ENCODE measurements at places on chromosomes 5 and 9. TPM values are rescaled to one million over a fixed set of nuclear protein-coding genes. Genes with fewer than 3 reads are reported as not detected.

DNA sequence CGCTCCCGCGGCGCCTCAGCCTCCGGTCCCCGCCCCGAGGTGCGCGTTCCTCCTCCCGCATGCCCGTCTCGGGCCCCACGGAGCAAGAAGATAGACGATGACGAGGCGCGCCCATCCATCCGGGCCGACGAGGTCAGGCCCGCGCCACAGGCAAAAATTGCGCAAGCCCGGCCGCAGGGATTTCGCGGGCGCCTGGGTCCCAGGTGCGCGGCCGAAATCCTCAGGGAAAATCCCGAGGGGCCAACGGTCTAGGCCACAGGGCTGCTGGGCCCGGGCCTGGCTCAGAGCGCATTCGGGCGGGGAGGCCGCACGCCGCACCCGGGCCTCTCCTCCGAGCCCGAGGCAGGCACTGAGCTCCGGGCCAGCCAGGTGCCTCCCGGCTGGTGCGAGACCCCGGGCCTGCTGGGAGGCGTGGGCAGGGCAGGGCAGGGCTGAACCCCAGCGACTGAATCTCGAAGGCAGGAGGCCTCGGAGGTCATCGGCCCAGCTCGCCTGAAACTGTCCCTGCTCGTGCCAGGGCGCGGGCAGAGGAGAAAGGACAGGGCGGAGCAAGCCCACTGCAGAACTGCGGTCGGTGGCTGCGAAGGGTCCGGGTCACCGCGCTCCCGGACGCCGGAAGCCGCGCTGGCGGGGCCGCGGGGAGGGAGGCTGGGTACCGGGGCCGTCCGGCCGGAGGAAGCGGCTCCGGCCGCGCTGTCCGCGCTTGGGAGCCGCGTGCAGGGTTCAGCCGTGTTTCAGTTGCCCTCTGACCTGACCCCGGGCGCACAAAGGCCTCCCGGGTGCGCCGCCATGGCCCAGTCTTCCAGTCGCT lies 66.8 kb downstream of the FOXD1 start:
- DNase-seq, result no peak
- H3K4me3 ChIP-seq, result no peak overlapping the region
- no peaks in the 10 kb centered on the region for H3K36me3 ChIP-seq
- peaks cover 60% of the 10 kb centered on the region for H3K27me3 ChIP-seq
- no peak overlapping the region for H3K27ac ChIP-seq

- no peak for DNase-seq
- H3K27me3 ChIP-seq, result no peaks in the 10 kb centered on the region
- H3K27ac ChIP-seq, result no peak overlapping the region
- no peak overlapping the region for H3K4me3 ChIP-seq
- no peaks in the 10 kb centered on the region for H3K4me1 ChIP-seq
- H3K36me3 ChIP-seq, result no peaks in the 10 kb centered on the region
These were observed 153.8 kb downstream of the DROSHA start for GRCh38 chr5:31378136-31378535.

FOXD4L6 gene
- total RNA-seq, result 0.13 TPM

GRCh38 chr9:36802201-36802920 lies 229.7 kb downstream of the MELK start:
- no peak for DNase-seq
- peaks cover 2% of the 10 kb centered on the region for H3K4me1 ChIP-seq
- H3K27ac ChIP-seq, result no peak overlapping the region
- peaks cover 20% of the 10 kb centered on the region for H3K27me3 ChIP-seq
- H3K36me3 ChIP-seq, result no peaks in the 10 kb centered on the region

GRM6 gene
- not detected for total RNA-seq

TAF11L13 gene
- total RNA-seq, result not detected

ZCCHC7 gene
- total RNA-seq, result 20.3 TPM

- no peaks in the 10 kb centered on the region for H3K36me3 ChIP-seq
- DNase-seq, result peak; percentile 60
- H3K4me1 ChIP-seq, result peaks cover 4% of the 10 kb centered on the region
- no peaks in the 10 kb centered on the region for H3K27me3 ChIP-seq
- no peak overlapping the region for H3K27ac ChIP-seq
- no peak overlapping the region for H3K4me3 ChIP-seq
These were observed 368.7 kb upstream of the ZNF608 start for GRCh38 chr5:125115195-125115525.

DNA sequence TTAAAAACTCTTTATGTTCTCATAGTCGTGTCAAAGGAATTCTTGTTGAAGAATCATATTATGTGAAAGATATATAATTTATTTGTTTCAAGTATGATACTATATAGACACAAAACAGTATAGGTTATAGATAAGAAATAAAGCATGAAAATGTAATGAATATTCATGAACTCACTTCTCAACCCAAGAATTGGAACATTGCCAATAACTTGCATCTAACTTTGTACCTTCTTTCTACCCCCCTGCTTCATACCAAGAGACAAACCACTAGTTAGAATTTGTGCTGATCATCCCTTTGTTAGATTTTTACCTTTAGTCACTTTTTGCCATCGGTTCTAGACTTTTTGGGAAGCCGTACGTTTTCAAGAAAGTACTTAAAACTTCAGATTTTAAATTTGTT lies 32.6 kb downstream of the HSD17B4 start:
- H3K36me3 ChIP-seq, result peaks cover 3% of the 10 kb centered on the region
- no peak overlapping the region for H3K4me3 ChIP-seq
- H3K27ac ChIP-seq, result no peak overlapping the region
- no peaks in the 10 kb centered on the region for H3K4me1 ChIP-seq
- no peak for DNase-seq
- H3K27me3 ChIP-seq, result no peaks in the 10 kb centered on the region

PGM5 gene
- 61.0 TPM for total RNA-seq

GRCh38 chr5:132627470-132627869 lies 30.5 kb upstream of the IL13 start:
- no peak overlapping the region for H3K4me3 ChIP-seq
- DNase-seq, result no peak
- H3K27me3 ChIP-seq, result no peaks in the 10 kb centered on the region
- H3K4me1 ChIP-seq, result no peaks in the 10 kb centered on the region

DNA sequence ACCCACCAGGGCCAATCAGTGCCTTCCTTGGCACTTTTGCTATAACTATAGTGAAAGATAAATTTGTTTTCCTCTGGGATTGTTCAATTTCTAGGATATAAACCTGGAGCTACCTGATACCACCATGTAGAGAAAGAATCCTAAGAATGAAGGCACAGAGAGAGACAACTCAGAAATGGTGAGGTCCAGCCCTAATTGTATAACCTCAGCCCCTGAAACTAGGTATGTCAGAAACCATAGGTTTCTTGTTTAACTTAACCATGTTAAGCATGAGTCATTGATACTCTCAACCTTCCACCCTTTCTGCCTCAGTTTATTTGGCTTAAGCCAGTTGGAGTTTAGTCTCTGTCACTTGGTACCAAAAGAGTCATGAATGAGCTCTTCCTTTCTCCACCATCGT lies 4.6 kb upstream of the SPZ1 start:
- DNase-seq, result no peak
- no peak overlapping the region for H3K27ac ChIP-seq
- no peaks in the 10 kb centered on the region for H3K36me3 ChIP-seq

MLANA gene
- total RNA-seq, result not detected

HTR1A gene
- total RNA-seq, result not detected

OR1Q1 gene
- not detected for total RNA-seq

DNA sequence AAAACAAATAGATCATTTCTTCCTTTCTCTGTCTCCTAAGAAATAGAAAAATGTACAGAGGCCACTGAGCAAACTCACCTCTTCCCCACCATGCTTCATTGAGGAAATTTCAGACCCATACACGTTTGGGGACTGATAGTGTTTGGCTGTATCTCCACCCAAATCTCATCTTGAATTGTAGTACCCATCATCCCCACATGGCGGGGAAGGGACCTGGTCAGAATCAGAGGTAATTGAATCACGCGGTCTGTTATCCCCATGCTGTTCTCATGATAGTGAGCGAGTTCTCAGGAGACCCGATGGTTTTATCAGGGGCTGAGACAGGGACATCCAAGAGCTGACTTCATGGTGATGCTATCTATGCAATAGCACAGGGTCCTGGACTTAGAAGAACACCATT lies 1655.8 kb downstream of the MAT2B start:
- no peaks in the 10 kb centered on the region for H3K4me1 ChIP-seq
- no peak overlapping the region for H3K27ac ChIP-seq
- no peak for DNase-seq
- H3K4me3 ChIP-seq, result no peak overlapping the region
- H3K27me3 ChIP-seq, result no peaks in the 10 kb centered on the region

GRCh38 chr9:85703398-85703797 lies 38.4 kb downstream of the AGTPBP1 start:
- H3K4me1 ChIP-seq, result no peaks in the 10 kb centered on the region
- H3K27me3 ChIP-seq, result no peaks in the 10 kb centered on the region
- no peaks in the 10 kb centered on the region for H3K36me3 ChIP-seq
- no peak overlapping the region for H3K4me3 ChIP-seq
- no peak overlapping the region for H3K27ac ChIP-seq
- DNase-seq, result no peak

GRCh38 chr5:78835176-78835575 lies 149.9 kb downstream of the ARSB start:
- H3K27ac ChIP-seq, result no peak overlapping the region
- no peak overlapping the region for H3K4me3 ChIP-seq
- H3K27me3 ChIP-seq, result no peaks in the 10 kb centered on the region
- peaks cover 9% of the 10 kb centered on the region for H3K36me3 ChIP-seq
- DNase-seq, result no peak

GRCh38 chr5:36728697-36729543 lies 122.5 kb downstream of the SLC1A3 start:
- DNase-seq, result peak; percentile 86
- H3K4me1 ChIP-seq, result peaks cover 11% of the 10 kb centered on the region
- H3K4me3 ChIP-seq, result no peak overlapping the region

GRCh38 chr5:89241186-89241585 lies 358.2 kb upstream of the MEF2C start:
- H3K27me3 ChIP-seq, result no peaks in the 10 kb centered on the region
- no peaks in the 10 kb centered on the region for H3K4me1 ChIP-seq
- no peaks in the 10 kb centered on the region for H3K36me3 ChIP-seq
- no peak overlapping the region for H3K27ac ChIP-seq
- no peak for DNase-seq

- DNase-seq, result peak; percentile 75
- peaks cover 2% of the 10 kb centered on the region for H3K4me1 ChIP-seq
- no peaks in the 10 kb centered on the region for H3K36me3 ChIP-seq
- H3K27me3 ChIP-seq, result no peaks in the 10 kb centered on the region
These were observed 103.6 kb downstream of the FNBP1 start for GRCh38 chr9:129939431-129939830.

POU4F3 gene
- 0.04 TPM for total RNA-seq

GAS1 gene
- total RNA-seq, result 86.5 TPM

- H3K4me3 ChIP-seq, result no peak overlapping the region
- H3K27ac ChIP-seq, result no peak overlapping the region
- no peaks in the 10 kb centered on the region for H3K4me1 ChIP-seq
These were observed 501.5 kb downstream of the DMAC1 start for GRCh38 chr9:7298123-7298522.

LCN1 gene
- total RNA-seq, result not detected

DNA sequence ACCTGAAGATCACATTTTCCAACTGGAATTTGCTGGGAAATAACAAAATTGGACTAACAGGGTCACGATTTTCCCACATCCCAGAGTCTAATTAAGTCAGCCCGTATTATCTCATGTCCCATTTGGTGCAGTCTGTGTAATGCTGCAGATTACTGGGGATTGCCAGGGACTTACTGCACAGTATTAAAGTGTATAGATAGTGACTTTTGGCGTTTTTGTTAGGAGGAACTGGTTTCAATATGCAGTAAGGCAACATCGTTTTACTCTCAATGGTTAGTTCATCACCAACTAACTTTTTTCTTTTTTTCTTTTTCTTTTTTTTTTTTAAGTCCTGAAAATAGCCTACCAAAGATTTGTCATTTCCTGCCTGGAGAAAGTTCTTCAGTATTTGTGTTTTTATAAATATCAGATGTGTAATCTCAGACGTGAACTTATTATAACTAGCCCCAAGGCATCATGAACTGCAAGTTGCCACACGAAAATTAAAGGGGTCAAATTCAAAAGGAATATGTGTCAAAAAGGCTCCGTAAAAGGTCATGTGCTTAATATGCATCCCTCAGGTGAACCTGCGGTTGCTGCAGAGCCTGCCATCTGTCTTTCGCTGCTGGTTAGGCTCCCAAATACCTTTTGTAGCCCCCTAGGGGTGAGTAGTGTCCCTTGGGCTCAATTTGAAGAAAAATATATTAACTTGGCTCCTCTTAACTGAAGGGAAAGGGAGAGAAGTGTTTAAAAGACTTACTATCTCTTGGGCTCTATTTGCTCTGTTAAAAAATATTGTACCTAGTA lies 176.7 kb upstream of the ADAMTSL1 start:
- peak; percentile 74 for DNase-seq
- peak overlapping the region; percentile 67 for H3K27ac ChIP-seq
- H3K4me3 ChIP-seq, result no peak overlapping the region

PCDHB2 gene
- total RNA-seq, result 3.2 TPM

GRCh38 chr5:52725808-52726207 lies 61.9 kb upstream of the ITGA1 start:
- no peaks in the 10 kb centered on the region for H3K27me3 ChIP-seq
- no peaks in the 10 kb centered on the region for H3K36me3 ChIP-seq
- H3K4me3 ChIP-seq, result no peak overlapping the region
- DNase-seq, result peak; percentile 65
- peak overlapping the region; percentile 30 for H3K27ac ChIP-seq

DNA sequence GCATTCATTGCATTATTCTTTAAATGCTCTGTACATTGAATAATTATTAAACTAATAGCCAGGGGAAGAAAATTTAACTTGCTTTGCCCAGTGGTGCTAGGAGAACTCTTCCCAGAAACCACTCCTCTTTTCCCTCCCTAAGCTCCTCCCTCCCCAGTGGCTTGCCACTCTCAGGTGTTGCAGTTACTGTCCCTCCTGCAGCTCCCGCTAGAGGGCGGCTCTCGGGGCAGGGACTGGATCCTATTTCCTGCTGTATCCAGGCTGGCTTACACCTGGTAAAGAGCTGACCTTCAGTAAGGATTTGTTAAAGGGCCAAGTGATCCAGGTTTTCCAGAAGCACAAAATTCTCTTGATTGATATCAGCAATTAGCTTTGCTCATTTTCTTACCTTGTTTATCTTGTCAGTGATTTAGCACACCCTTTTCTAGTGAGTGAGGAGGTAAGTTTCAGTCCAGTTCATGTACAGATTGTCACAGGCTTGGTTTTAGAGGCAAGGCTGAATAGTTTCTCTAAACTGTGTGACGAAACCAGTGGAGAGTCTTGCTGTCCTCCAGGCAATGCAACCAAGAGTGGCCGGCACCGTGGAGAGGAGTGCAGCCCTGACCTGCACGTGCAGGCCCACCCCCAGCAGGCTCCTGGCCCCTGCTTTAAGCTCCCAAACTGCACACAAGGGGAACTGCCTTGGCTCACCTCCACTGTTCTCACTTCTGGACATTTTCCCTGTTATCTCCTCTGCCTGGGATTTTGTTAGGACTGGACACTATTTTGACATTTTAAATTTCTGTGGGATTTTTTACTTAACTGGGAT lies 423.8 kb downstream of the SPOCK1 start:
- H3K27me3 ChIP-seq, result no peaks in the 10 kb centered on the region
- DNase-seq, result no peak
- no peaks in the 10 kb centered on the region for H3K4me1 ChIP-seq
- H3K27ac ChIP-seq, result no peak overlapping the region
- H3K36me3 ChIP-seq, result no peaks in the 10 kb centered on the region

DNA sequence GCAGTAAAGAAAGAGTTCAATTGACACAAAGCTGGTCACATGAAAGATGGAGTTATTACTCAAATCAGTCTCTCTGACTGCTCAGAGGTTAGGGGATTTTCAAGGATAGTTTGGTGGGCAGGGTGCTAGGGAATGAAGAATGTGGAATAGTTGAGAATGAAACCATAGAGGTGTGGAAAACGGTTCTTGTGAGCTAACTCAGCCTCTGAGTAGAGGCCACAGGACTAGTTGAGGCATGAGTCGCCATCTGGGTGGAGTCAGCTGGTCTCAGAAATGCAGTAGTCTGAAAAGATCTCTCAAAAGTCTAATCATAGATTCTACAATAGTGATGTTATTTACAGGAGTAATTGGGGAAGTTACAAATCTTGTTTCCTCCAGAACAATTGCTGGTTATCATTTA lies 178.9 kb upstream of the SPEF2 start:
- no peak overlapping the region for H3K4me3 ChIP-seq
- H3K27me3 ChIP-seq, result no peaks in the 10 kb centered on the region
- H3K4me1 ChIP-seq, result no peaks in the 10 kb centered on the region
- H3K36me3 ChIP-seq, result no peaks in the 10 kb centered on the region
